Kidney glomerular epithelial cell (primary cell): ENCODE measurements at places on chromosomes 12 and 14.

DNA sequence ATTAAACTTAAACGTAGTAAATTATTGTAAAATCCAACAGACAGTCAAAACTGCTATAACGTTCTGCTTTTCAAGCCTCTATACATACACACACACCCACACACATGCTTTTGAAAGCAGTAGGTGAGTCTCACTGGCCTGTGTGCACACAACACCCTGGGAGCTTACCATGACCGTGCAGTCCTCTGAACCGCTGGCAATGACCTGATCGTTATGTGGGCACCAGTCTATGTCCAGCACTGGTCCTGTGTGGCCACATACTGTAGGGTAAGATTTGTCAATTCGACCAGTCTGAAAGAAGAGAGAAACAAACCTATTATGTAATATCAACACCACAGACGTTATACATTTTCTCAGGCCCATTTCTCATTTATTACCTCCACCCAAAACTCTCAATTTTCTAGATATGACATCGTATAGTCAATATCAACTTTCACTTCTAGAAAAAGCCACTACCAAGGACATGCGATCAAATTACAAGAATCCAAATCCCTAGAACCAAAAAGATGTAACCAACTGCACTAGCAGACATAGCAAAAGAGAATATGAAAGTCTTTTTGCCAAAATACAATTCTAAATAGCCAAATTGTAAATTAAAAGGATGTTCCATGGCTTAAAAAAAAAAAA, 44.5 kb upstream of the SELPLG start:
- DNase-seq: no peak

- DNase-seq: peak; percentile 32
Observed at GRCh38 chr12:47273191-47273626, 193.4 kb upstream of the AMIGO2 start.

- DNase-seq: peak; percentile 25
Observed at GRCh38 chr14:42715316-42715715, 1108.6 kb downstream of the LRFN5 start.

DNA sequence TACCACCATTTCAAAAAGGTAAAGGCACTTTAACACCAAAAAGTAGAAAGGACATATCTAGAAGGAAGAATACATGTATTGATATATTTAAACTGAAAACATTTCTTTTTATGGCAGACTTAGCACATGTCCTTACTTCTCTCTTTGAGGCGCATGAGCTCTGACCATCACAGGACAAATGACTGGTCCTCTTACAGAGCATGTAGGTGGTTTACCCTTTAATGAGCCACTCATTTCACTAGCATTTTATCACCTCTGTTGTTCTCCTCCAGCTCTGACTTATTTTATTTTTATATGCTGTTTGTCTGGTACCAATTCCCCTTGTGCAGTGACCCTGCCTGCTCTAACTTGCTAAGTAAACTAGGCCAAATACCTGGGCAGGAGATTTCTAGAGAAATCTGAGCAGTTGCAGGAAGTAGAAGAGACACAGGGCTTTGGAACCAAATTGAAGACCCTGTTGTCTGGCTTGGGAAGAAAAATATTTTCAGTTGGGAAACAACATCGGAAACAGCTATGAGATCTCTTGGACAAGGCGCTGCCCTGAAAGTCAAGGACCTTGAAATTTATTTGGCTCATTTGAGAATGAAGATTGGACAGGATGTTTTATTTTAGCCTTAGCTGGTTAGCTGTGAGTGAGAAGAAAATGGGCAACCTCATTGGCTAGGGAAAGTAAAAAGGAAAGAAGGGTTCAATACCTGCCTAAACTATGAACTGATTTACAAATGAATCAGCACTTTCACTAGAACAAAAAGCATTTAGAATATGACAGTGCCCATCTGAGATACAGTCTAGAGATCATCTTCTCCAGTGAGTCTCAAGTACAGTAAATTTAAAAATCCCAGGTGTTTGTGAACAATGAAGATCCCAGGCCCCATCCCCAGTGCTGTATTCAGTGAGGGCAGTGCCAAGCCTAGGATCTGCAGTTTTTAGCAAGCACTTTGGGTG, 374.4 kb downstream of the ZFP36L1 start:
- DNase-seq: no peak

DNA sequence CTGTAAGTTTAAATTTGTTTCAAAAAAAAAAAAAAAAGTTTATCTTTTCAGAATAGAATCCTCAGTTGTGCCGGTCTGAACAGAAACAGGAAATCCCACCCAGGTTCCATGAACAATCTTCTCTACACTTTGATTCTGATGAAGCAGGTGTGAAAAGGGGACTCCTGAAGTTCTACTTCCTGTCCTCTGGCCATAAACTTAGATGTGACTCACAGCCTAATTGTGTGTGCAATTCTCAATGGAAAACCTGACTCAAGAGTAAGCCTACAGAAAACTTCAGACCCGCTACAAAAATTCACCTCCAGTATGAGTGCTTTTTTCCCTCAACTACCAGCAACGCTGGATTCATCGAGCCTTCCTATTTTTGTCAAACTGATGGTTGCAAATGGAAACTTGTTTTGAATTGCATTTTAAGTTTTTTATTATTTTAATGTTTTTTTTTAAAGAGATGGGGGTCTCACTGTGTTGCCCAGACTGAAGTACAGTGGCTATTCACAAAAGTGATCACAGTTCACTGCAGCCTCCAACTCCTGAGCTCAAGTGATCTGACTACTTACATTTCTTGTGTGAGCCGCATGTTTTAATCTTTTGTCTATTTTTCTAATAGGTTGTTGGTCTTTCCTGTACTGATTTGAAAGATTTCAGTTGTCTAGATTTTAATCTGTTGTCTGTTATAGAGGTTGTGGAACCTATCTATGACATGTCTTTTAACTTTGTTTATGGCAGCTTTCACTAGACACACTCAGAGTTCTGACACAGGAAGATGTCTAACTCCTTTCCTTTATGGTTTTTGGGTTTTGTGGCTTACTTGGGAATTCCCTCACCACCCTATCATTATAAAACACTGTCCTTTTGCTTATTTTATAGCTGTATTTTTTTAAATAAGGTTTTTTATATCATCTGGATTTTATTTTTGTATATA, 37.6 kb downstream of the ATG14 start:
- no peak for DNase-seq

GRCh38 chr14:100290607-100291304, 15.5 kb downstream of the SLC25A29 start:
- DNase-seq: no peak

DNA sequence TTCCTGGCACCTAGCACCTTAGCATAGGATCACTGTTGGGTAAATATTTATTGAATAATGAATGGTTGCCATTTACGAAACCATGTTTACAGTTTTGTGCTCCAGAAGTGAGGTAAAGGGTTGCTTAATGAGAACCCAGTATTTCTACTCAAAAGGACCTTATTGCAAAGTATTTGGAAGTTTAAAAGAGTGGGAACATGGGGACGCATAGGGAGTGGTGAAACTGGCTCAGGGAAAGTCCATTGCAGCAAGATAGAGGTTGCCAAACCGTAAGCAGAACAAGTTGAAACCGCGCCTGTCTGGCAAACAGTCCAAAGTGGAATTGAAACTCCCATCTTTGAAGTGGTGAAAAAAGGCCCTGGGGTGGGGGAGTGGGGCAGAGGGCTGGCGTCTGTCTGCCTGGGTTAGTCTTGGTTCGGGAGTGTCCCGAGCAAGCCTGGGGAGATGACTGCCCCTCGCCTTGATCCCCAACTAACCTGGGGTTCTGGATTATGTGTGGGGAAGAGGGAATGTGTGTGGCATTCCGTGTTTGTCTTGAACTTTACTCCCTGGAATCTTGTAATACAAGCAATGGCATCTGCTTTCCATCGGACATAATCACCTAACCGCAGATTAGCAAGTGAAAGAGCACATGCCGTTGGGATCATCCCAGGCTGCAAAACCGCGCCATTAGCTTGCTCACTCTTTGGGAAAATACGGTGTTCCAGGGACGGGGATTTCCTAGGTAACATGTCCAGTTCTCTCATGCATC, 7.2 kb downstream of the ALDH2 start:
- DNase-seq: peak; percentile 74

GRCh38 chr12:19978193-19978592, 390.1 kb upstream of the PDE3A start:
- DNase-seq: peak; percentile 10

GRCh38 chr12:33322519-33322918, 117.1 kb downstream of the SYT10 start:
- no peak for DNase-seq

- DNase-seq: peak; percentile 83
Observed at GRCh38 chr14:61566537-61567225, 128.6 kb upstream of the HIF1A start.

- no peak for DNase-seq
Observed at GRCh38 chr14:51862860-51863259, 2.4 kb downstream of the GNG2 start.

GRCh38 chr12:11578461-11578993, 70.9 kb upstream of the ETV6 start:
- no peak for DNase-seq

- no peak for DNase-seq
Observed at GRCh38 chr12:28830491-28830890, 318.6 kb upstream of the FAR2 start.

DNA sequence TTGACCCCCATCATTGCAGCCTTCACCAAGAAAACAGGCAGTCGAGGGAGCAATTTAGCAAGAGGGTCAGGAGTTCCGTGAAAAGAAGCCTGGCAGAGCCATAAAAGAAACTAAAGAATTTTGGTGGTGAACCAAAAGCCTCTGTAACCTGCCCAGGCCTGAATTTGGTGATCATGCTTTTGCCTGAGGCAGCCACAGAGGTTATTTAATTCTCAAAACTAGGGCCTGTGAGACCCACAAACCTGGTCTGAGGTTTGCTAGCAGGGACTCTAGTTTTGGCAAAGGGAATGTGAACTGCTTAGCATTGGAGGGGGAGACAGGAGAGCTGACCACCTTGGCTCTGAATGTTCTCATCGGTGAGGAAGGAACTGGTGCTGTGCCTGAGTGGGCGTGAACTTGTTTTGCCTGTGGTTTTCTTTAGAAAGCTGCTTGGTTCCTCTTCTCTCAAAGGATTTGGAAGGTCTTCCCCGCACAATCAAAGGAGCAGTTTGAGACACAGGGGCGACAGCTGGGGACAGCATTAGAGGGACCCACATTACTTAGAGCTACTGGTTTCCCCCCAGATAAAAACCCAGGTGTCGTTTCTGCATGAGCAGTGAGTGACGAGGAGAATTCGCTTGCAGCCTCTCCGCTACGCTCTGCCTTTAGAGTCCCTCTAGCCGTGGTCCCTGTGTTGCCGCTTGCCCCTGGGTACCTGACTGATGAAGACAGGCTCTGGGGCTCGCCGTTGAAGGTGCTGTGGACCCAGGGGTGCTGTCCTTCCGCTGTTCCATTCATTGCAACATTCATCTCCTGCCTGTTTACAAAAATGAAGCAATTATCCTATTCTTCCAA, 12.6 kb upstream of the WNT5B start:
- DNase-seq: no peak

- DNase-seq: no peak
Observed at GRCh38 chr14:47346849-47347248, 328.6 kb downstream of the MDGA2 start.

- DNase-seq: peak; percentile 98
Observed at GRCh38 chr12:94805749-94806529, 155.6 kb upstream of the TMCC3 start.

- DNase-seq: no peak
Observed at GRCh38 chr12:124248941-124249825, 45.7 kb upstream of the RFLNA start.

- DNase-seq: no peak
Observed at GRCh38 chr12:1912580-1913376, 5.7 kb downstream of the CACNA2D4 start.

- DNase-seq: no peak
Observed at GRCh38 chr14:90750701-90751100, 65.5 kb downstream of the TTC7B start.

- DNase-seq: no peak
Observed at GRCh38 chr14:82911930-82912329, 1378.3 kb upstream of the SEL1L start.

GRCh38 chr12:41605545-41606305, 417.6 kb downstream of the PDZRN4 start:
- no peak for DNase-seq

DNA sequence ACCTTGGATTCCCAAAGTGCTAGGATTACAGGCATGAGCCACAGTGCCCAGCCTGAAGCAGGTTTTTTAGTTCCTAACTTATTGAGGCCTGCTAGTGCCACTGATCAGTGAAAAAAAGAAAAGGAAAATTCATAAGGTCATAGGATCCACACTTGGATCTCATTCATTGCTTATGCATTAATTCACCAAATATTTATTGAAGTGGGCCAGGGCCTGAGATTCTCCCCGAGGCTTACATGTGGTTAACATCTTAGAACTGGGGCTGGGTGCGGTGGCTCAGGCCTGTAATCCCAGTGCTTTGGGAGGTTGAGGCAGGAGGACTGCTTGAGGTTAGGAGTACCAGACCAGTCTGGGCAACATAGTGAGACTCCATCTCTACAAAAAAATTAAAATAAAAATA, 29.5 kb upstream of the MAP1LC3B2 start:
- no peak for DNase-seq

- DNase-seq: no peak
Observed at GRCh38 chr12:107903341-107904061, 129.0 kb downstream of the ASCL4 start.

DNA sequence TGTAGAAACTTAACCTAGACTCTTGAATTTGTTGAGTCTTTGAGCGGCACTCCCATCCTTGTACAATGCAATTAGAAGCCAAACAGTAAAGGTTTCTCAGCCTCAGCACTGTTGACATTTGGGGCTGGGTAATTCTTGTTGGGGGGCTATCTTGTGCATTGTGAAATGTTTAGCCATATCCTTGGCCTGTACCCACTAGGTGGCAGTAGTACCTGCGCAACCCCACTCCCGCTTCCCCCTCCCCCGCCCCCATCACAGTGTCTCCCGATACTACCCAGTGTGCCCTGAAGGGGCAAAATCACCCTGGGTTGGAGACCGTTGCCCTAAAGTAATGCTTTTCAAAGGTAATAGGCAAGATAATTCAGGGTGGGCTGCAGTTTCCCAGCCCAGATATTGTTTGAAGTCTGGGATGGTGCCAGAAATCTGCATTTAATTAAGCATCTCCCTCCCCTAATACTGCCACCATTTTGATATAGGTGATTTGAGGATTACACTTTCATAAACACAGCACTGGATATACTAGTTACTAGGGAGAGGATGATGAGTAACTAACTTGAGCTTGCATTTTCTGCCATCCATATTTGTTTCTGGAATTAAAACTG, 1.8 kb downstream of the COX6A1 start:
- DNase-seq: peak; percentile 55

- DNase-seq: peak; percentile 70
Observed at GRCh38 chr12:106226884-106227640, 20.8 kb downstream of the CKAP4 start.

- no peak for DNase-seq
Observed at GRCh38 chr14:70803321-70804310, 5.7 kb downstream of the MAP3K9 start.

GRCh38 chr12:49720214-49720613, 13.0 kb upstream of the FMNL3 start:
- DNase-seq: no peak

DNA sequence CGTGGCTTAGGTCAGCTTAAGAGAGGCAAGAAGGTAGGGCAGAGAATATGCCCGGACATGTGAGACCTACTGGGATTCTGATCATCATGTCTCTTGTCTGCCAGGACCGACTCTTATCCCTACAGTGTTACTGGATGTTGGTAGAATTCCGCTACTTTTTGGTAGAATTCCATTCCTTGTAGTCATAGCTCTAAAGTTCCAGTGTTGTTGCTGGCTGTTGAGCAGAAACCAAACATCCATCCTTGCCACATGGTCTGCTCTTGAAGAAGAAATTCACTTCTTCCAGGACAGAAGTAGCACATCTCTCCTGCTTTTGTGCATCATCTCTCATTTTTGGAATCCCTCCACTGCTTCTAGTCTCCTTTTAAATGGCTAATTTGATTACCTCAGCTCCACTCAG, 453.7 kb downstream of the RPL10L start:
- no peak for DNase-seq
